ENCODE measurements at places on chromosomes 11 and 22. TPM values are rescaled to one million over a fixed set of nuclear protein-coding genes. Genes with fewer than 3 reads are reported as not detected.

DNA sequence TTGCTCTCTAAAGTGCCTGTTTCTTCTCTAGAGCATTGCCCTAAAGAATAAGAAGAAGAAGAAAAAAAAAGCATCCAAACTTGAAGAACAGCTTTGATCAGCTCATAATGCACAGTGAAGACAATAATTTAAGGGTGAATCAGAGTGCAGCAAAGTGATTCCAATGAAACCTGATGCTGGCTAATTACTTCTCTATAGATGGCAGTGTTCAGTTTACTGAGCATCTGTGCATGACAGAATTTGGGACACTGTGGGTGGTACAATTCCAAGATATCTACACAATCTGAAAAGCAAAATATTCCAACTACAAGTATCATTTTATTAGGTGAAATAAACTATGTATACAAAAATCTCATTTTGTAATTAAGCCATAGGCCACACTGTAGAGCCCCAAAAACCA, 450.5 kb upstream of the CCDC90B start:
- no peak for DNase-seq

GRCh38 chr22:29427176-29427760, 11.1 kb upstream of the RFPL1 start:
- no peak for DNase-seq

- DNase-seq = no peak
Measured at GRCh38 chr22:48438800-48439559, 1388.7 kb downstream of the BRD1 start.

- DNase-seq = no peak
Measured at GRCh38 chr11:126186025-126186698, 25.3 kb downstream of the RPUSD4 start.

- DNase-seq = no peak
Measured at GRCh38 chr22:24506802-24507438, 11.8 kb downstream of the UPB1 start.

DNA sequence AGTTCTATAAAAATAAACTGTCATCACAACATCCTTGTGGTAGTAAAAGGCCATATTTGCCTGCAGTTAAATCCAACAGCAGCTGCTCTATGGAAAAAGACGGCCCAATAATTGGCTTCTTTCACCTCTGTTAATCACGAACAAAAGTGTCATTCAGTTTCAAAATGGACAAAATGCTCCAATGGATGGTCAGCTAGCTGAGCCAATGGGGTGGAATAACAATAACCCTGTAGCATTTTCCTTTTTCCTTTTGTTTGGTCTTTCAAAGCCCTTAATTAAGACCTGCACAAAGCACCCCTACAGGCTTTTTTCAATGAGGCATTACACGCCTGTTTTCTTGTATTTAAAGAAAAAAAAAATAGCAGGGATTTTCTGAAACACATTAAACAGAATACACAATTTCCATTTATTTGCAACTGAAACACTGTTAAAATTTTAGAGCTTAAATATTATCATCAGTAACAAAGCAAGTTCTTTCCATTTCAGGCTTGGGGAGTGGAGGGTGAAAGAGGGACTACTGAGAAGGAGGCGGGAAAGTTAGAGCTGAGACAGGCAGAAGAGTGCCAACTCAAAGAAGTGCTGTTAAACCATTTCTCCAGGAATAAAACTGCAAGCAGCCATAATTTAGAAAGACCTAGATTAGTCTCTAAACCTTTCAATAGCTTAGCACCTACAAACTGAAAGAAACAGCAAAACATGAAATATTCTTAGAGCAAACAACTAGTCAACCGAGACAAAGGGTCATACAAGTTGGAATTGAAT, 28.7 kb downstream of the LGR4 start:
- no peak for DNase-seq

USH1C gene
- 181 TPM for total RNA-seq

- DNase-seq = no peak
Measured at GRCh38 chr11:69301081-69301454, 7.1 kb downstream of the MYEOV start.

MFNG gene
- 11.2 TPM for total RNA-seq

CCDC87 gene
- total RNA-seq = 0.46 TPM

- DNase-seq = no peak
Measured at GRCh38 chr11:79129702-79130101, 311.1 kb downstream of the TENM4 start.

DNA sequence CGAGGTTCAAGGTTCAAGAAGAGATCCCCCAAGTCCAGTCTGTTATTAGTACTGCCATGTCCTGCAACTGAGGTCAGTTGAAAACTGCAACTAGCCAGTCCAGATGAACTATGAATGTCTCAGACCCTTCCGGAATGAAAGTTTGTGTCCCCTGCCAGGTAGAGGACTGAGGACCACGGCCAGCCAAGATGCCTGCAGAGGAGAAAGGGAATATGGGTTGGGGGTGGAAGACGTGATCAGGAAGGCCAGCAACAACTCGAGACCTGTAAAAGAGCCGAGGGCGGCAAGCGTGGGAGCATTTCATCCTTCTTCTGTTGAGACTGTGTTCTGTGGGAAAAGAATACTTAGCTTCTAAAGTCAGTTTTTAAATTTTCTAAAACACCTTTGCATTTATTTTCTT, 572.4 kb upstream of the B3GAT1 start:
- DNase-seq = no peak

RAPSN gene
- total RNA-seq = 0.70 TPM

- peak; percentile 17 for DNase-seq
Measured at GRCh38 chr22:21568347-21569075, 997 bp downstream of the UBE2L3 start.

MED19 gene
- 12.1 TPM for total RNA-seq

- DNase-seq = no peak
Measured at GRCh38 chr11:17992916-17993315, 19.9 kb downstream of the SERGEF start.

DNA sequence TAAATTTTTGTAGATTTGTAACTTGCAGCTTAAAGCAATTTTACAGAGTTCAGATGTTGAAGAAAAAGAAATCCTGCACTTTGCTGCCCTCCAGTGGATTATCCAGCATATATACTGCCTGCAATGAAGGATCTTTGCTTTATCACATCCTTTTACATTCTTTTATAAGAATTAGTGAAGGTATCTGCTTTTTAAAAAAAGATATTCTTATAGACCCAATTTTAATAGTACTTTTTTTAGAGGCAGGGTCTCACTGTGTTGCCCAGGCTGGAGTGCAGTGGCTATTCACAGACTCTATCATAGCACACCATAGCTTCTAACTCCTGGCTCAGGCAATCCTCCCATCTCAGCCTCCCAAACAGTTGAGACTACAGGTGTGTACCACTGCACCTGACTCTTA, 60.7 kb downstream of the TTC17 start:
- DNase-seq = no peak

GVQW3 gene
- total RNA-seq = 2.4 TPM

GRCh38 chr22:36822581-36822980, 5.7 kb upstream of the PVALB start:
- DNase-seq = no peak

RAB39A gene
- total RNA-seq = 0.31 TPM

- DNase-seq = no peak
Measured at GRCh38 chr11:96567176-96567575, 177.4 kb downstream of the JRKL start.

DNA sequence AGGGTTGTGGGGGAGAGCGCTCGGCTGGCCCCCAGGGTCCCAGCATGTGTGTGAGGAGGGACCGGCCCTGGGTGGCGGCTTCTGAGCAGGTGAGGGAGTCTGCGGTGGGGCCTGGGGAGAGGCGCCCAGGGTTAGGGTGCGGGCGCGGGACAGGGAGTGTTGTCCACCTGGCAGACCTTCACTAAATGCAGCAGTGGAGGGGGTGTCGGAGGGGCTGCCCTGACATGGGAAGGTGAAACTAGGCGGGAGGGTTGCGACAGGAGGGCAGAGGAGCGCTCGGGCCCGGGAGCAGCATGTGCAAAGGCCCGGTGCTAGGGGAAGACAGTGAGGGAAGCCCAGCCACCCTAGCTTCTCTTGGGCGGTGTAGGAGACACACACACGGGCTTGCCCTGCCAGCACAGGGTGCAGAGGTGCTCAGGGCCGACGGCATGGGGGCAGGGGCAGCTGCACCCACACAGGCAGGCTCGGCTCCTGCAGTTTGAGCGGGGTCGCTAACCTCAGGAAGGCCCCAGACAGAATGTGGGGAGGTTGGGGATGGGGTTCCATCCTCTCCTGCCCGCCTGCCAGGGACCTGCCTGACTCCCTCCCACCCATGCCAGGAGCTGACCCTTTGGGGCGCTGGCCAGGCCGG, 22.2 kb downstream of the OTUB1 start:
- no peak for DNase-seq

GLB1L2 gene
- total RNA-seq = 22.6 TPM

GRCh38 chr11:47189100-47189834, 3.0 kb upstream of the PACSIN3 start:
- DNase-seq = no peak

DNA sequence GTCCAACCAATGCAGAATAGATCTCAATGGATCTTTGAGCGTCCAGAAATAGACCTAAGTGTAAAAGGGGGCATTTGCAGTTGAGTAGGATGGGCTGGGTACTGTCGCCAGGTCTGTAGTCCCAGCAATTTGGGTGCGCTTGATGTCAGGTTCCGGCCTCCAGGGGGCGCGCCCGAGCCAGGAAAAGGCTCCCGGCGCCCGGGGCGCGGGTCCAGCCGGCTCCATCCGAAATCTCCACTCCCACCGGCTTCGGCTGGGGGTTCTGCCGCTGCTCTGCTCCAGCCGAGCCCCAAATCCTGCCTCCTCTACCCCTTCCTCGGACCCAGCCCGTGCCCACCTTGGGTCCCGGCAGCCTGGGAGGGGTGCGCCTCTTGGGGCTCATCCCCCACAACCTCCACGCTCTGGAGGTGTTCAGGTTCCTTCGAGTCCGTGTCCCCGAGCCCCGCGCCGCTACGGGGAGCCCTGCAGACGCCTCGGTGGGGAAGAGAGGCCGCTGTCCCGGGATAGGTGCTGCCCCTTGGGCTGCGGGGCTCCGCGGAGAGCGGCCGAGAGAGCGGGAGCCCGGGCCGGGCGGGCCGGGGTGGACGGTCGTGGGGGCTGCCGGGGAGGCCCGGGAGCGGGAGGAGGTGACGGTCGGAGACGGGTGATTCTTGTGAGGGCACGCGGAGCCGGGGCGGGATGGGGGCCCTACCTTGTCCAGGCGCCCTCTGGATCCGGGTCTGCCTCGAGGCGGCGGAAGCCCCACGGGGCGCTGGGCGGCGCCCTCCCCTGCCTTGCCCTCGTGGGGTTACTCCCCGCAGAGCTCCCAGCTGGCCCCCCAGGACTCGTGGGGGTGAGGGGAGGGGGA, 13.0 kb upstream of the CYB5R3 start:
- DNase-seq = peak; percentile 91

MS4A2 gene
- total RNA-seq = 0.55 TPM

OR8D4 gene
- 1.5 TPM for total RNA-seq

TRIM49 gene
- not detected for total RNA-seq

GRCh38 chr11:35868491-35868890, 75.4 kb upstream of the LDLRAD3 start:
- DNase-seq = no peak

GRCh38 chr11:104699981-104700380, 198.3 kb downstream of the CASP12 start:
- no peak for DNase-seq
